ENCODE measurements at places on chromosomes 2 and 18.

DNA sequence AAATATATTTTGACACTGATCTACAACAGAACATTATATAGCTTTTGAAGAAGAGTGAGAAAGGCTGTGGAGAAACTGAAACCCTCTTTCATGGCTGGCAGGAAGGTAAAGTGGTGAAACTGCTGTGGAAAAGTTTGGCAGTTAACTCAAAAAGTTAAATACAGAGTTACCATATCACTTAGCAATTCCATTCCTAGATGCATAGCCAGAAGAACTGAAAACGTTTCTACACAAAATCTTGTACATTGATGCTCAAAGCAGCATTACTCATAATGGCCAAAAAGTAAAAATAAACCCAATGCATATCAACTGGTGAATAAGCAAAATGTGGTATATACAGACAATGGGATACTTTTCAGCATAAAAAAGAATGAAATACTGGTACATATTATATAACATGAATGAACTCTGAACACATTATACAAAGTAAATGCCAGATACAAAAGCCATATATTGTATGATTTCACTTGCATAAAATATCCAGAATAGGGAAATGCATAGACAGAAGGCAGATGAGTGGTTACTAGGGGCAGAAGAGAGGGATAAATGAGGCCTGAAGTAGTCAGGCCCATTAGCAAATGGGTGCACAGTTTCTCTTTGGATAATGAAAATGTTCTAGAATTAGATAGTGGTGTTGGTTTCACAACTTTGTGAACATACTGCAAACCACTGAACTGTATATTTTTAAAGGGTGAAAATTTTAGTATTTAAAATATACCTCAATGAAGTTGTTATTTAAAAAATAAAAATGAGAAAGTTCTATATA, 114.3 kb downstream of the DYM start:
- no peak for DNase-seq

DNA sequence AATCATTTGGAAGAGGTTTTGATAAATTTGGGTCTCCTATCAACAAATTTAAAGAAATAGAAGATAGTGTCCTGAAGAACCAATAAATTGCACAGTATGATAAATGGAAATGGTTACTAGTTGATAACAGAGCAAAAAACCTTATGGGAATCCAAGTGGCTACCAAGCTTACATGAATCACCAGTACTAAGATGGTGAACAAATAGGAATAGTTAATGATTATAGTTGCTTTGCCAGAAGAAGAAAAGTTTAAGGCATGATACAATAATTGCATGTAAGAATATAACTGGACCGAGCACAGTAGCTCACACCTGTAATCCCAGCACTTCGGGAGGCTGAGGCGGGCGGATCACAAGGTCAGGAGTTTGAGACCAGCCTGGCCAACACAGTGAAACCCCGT, 19.6 kb upstream of the INO80D start:
- DNase-seq: no peak

GRCh38 chr2:234491281-234491680, 5.6 kb downstream of the ARL4C start:
- no peak for DNase-seq

DNA sequence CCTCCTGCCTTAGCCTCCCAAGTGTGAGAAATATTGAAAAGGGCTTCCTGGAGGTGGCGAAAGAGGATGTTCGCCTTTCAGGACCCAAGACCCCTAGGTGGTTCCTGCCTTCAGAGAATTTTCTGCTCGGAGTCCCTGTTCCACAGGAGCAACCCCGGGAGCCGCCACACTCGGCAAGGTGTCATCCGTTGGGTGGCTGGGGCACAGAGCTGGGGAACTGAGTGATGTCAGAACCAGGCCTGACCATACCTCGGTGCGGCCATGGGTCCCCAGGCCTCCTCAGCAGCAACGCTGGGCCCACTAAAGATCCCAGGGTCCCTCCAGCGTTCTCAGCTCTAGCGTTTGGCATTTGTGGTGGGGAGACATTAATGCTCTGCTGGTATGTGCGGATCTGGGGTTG, 23.7 kb upstream of the TAF1B start:
- no peak for DNase-seq

DNA sequence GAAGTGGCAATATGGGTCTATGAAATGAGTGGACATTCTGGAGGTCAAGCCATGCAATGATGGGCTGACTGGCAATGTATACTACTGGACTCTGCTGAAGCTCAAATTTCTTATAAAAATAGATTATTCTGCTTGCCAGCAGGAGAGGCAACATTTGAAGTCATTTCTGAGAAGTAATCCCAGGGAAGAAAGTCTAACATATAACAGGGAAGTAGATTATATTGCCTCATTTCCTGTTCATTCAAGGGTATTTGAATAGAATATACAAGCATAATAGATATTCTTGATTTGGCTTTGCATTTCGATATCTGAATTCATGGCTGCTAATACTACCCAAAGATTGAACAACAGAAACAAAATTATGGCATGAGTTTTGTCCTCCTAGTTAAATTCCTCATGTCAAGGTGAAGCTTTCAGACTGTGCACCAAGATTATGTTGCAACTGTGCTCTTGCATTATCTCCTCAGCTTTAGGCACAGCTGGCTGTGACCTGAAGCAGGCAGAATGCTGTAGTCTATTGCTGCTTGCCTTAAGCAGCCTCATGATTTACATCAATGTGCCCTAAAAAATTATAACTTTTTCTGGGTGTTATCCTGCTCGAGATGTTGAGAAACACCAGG, 13.3 kb upstream of the TMX3 start:
- DNase-seq: no peak

GRCh38 chr2:11325961-11326676, 18.3 kb downstream of the ROCK2 start:
- no peak for DNase-seq

DNA sequence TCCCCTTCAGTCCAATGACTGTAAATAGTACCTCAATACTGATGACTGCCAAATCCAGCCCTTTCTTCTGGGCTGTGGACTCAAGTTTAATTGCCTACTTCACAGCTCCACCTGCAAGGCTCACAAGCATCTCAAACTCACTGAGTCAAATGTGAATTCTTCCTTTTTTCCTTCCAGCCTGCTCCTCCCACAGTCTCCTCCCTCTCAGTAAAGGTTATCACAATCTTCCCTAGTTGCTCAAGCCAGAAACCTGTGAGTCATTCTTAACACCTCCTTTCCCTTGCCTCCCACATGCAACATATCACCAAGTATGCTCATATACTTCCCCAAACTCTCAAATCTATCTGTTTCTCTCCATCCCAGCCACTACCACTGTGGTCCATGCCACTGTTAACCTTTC, 3.7 kb upstream of the MFSD6 start:
- no peak for DNase-seq

DNA sequence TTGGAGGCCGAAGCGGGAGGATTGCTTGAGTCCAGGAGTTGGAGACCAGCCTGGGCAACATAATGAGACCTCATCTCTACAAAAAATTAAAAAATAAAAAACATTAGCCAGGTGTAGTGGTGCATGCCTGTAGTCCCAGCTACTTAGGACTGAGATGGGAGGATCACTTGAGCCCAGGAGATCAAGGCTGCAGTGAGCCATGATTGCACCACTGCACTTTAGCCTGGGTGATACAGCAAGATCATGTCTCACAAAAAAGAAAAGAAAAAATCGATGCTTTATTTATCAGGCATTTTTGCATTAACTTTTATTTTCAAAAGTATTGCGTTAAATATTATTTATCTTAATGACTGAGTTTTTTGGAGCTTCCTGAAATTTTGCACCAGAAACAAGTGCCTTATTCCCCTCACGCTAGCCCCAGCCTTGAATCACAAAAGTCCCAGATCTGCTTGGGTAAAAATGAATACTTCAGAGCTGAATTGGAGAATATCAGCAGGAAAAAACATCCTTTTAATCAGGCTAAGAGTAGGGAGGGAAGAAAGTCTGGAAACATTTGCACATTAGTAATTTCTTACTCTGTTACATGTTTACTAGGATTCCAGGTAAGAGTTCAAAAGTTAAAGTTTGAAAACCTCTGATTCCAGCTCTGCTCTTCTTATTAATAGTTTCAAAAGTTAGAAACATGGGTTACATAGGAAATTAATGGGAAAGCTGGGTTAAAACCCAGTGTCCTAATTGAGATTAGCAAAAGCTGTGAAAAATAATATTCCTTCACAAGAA, 296.8 kb upstream of the FBXO11 start:
- no peak for DNase-seq

GRCh38 chr2:120307482-120307881, 38.5 kb upstream of the INHBB start:
- no peak for DNase-seq

DNA sequence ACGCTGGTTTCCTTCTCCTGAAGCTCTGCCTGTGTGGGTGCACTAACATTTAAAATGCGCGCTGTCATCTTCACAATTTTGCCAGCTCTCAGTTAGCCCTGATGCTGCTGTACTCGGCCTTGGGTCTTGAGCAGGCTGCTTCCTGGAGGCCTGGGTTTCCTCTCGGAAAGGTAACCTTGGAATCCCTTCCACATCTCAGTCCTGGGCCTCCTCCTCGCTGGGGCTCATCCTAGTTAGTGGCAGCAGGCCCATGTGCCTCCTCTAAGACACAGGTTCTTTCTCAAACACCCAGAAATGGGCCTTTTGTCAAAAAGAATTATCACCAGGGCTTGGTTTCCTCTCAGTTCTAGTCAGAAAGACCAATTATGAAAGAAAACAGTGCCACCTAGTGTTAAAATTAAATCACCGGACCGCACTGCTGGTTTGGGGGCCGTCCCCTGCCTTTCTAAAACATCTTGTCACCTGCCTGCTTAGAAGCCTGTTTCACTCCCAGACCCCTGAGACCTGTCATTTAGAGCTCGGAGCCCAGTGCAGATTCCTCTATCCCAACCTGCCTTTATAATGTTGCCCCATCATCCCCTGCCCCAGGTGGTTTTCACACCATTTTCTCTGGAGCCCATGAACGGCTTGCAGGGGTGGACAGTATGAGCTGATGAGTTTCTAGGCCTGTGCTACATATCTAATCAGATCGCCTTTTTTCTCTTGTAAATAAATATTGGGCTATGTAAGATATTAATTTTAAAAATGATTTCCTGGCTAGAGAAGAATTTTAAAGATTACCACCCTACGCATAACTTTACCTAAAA, 42.4 kb downstream of the HK2 start:
- DNase-seq: no peak

GRCh38 chr2:43708178-43708577, 31.9 kb upstream of the C1GALT1C1L start:
- DNase-seq: no peak

- DNase-seq: no peak
Measured at GRCh38 chr18:53567929-53568574, 656.4 kb downstream of the MBD2 start.

DNA sequence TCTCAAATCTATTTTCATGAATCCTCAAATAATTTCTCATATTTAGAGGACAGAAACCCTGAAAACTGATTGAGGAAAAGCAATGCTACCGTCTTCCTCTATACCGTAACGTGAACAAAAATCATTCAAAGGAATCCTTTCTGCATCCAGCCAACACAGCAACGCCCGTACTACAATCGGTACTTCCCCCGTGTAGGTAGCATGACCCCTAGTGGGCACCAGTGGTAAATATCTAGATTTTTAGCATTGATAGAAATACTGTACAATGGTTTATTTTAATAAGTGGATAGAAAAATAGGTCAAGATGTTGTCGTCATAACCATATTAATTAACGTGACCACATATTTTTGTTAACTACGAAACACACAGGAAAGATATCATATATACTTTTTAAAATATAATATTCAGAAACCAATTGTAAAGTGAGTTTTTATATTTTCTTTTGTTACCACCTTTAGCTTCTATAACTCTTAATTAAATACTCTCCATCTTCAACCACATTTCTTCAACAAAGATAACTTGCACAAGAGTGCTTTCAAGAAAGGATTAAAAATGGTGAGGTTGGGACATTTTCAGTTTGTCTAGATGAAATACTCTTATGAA, 194.1 kb downstream of the SS18 start:
- no peak for DNase-seq
